ENCODE measurements at places on chromosomes 1 and 21. TPM values are rescaled to one million over a fixed set of nuclear protein-coding genes. Genes with fewer than 3 reads are reported as not detected.

The TFF2 gene
- total RNA-seq, result not detected

The TMEM79 gene
- 1.3 TPM for total RNA-seq

The SEMA4A gene
- total RNA-seq, result 0.19 TPM

The PACC1 gene
- total RNA-seq, result 12.4 TPM

The ATAD3C gene
- total RNA-seq, result not detected

The SFT2D2 gene
- total RNA-seq, result 33.9 TPM

The TSTD1 gene
- 41.4 TPM for total RNA-seq
